ENCODE measurements at places on chromosomes 7 and 10. TPM values are rescaled to one million over a fixed set of nuclear protein-coding genes. Genes with fewer than 3 reads are reported as not detected.

DHX32 gene
- 25.1 TPM for total RNA-seq

PDE6C gene
- not detected for total RNA-seq

CYP26A1 gene
- total RNA-seq, result not detected

MMRN2 gene
- total RNA-seq, result 57.0 TPM

Data from right atrium auricular region (tissue), 2 donors.